ENCODE measurements at places on chromosomes 5 and 9. TPM values are rescaled to one million over a fixed set of nuclear protein-coding genes. Genes with fewer than 3 reads are reported as not detected.

The ACER2 gene
- 2.9 TPM for total RNA-seq

The CCDC192 gene
- total RNA-seq = not detected

The SPATA6L gene
- total RNA-seq = 1.0 TPM

The RPL7A gene
- total RNA-seq = 1,843 TPM

The FOXD4L5 gene
- total RNA-seq = 0.19 TPM

The ANGPTL2 gene
- not detected for total RNA-seq

The SPATA31C1 gene
- not detected for total RNA-seq

The SLC6A19 gene
- not detected for total RNA-seq

The OTULINL gene
- 67.7 TPM for total RNA-seq

GRCh38 chr5:107576155-107576554 is 94.6 kb downstream of the EFNA5 start:
- DNase-seq = no peak

DNA sequence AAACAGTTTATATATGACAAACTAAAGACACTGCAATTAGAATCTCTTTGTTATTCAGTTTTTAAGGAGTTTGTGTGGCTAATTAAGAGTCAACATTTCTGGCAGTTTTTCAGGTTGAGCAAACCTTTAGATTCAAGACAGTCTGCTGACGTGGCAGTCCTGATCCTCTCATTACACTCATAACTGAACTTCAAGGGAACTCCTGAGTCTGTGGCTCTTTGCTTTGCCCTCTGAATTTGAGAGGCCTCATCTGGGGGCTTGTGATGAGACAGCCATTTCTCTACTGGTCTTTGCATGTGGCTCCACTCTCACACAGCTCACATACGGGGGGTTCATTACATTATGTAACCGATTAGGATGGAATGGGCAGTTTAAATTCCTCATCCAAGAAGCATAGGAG is 182.9 kb upstream of the MEF2C start:
- DNase-seq = no peak

GRCh38 chr9:17082343-17083064 is 52.3 kb upstream of the CNTLN start:
- no peak for DNase-seq

DNA sequence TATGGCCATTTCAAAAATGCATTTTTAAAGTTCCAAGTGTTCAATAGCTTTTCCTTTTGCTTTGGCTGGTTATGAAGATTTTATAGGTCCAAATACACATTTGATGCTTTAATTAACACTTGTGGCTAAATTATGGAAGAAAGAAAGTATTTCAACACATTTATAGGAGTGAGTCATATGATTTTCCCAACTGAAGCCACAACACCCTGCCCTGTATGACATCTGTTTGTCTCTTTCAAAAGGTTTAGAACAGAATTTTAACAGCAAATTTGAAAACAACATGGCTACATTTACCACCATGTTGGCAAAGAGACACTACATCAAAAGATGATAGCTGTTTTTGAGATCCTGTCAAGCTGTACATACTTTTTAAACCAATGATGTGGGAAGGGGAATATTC is 99.4 kb downstream of the TMEM174 start:
- DNase-seq = no peak

GRCh38 chr9:103702572-103702971 is 391.5 kb upstream of the SMC2 start:
- no peak for DNase-seq

DNA sequence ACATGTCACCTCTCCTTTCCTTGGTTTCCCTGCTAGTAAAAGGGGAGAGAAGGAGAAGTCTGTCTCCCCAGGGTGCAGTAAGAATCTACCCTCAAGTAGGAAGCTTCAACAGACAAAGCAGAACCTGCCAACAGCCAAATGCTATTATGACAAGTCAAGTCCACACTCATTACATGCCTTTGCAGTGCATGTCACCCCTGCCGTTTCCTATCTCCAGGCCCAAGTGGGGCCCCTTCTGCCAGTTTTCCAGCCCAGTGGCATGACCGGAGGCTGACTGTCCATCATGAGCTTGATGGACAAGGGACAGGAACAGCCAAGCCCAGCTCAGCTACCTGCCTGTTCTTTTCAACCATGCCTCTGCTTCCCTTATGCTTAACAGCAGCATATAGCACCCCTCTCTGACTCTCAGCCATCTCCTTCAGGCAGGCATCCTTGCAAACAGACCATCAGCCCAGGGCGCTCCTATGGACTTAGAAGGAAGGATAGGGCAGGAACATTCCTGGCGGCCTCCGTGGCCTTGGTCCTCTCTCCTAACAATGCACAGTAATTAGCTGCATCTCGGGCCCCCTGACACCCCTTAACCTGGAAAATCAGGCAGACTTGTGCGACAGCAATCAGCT is 107.2 kb upstream of the RAD23B start:
- no peak for DNase-seq

DNA sequence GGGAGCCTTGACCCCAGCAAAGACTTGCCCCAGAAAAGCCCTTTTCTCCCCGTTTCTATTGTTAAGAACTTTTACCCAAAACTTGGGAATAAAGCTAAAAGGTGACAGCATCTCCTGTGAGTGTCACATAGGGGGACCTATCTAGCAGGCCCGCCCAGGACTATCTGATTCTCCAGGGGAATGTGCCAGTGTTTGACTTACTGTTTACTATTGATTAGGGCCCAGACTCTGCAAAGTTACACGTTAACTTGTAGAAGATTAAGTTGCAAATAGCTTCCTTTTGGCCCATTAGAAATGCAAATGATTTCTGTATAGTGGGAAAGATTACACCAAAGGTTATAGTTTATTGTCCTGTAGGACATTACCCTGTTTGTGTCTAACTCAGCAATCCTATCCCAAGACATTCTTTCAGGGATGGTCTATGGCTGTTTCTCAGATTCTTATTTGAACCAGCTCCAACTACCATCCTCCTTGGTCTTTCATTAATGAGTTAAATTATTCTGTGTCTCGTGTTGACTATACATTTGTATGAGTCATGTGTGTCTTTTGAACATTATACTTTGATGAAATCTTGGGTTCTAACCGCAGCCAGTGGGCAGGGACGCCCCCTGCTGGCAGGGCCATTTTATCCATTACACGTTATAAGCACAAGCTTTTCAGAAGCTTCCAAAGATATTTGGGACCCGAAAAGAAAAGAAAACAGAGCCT is 60.7 kb downstream of the HRH2 start:
- DNase-seq = peak; percentile 67

- no peak for DNase-seq
Observed at GRCh38 chr9:107222020-107222522, 61.0 kb upstream of the RAD23B start.

GRCh38 chr5:9625286-9625685 is 4.9 kb downstream of the TAS2R1 start:
- no peak for DNase-seq

- DNase-seq = no peak
Observed at GRCh38 chr5:138468133-138468965, 3.1 kb downstream of the EGR1 start.

GRCh38 chr5:16505140-16505891 is 39.7 kb upstream of the ZNF622 start:
- no peak for DNase-seq

GRCh38 chr5:14869668-14870164 is 1.9 kb downstream of the ANKH start:
- no peak for DNase-seq

DNA sequence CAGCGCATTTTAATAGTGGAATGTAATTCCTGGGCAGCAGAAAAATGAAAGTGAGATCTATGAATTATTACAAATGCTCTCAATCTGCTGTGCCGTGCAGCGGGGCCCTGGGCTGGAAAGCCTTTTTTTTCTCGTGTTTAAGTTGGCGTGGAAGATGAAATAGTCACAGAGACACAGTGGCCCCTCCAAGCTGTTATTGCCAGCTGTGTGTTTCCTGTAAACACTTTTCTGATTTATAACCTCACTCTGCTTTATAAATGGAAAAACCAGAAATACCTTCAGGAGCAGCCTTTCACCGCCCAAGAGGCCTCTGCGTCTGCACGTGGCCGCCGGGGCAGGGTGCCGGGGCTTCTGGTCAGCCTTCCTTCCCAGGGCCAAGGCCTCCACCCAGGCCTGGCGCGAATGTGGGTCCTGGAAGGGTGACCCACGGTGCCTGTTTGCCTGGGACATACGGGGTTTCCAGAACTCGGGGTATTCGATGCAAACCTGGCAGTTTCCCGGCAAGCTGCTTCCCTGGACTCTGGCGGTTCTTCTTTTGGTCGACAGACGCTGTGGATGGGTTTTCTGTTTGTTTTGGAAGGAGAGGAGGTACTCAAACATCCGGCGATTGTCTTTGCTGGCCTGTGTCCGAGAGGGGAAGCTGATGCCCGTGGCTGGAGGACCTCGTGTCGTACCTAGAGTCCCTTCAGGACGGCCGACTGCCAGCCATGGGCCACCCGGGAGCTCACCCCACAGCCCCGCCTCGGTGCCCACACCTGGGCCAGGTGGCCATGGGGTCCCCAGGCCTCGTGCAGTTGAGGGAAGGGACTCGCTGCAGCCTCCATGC is 256.7 kb downstream of the PARP8 start:
- DNase-seq = no peak

DNA sequence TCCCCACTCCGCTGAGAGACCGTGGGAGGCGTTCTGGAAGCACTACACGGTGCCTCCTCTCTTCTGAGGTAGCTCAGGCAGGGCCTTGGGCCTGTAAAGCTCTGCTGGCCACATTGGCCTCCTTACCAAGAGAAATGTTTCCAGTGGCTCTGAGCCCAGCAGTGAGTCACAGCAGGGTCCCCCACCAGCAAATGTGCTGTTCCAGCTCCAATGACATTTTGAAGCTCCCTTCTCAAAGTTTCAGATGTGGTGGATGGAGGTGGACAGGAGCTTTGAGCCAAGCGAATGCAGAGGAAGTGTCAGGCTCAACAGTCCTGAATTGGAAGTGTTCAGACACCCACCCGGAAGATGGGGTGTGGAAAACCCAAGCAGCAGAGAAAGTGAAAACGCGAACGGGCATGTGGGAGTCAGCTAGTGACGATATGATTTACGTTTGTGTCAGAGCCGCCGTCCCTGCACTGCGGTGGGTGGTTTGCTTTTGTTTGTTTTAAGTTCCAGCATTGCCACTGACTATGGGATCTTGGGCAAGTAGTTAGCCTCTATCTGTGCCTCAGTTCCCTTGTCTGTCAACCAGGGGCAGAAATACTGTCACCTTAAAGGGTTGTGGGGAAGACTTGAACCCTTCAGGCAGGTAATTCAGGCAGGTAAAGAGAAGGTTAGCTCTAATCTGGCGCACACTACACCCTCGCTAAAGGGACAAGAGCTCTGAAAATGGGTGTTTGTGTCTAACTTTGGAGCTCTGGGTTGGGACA is 38.2 kb downstream of the C5orf15 start:
- DNase-seq = peak; percentile 56

GRCh38 chr5:77775790-77776553 is at the start of gene TBCA:
TBCA (minus strand) TSS chr5:77776339; CDS start chr5:77776257, 82 bp downstream.
- DNase-seq = peak; percentile 97

GRCh38 chr9:4090491-4090890 is 209.4 kb downstream of the GLIS3 start:
- no peak for DNase-seq

- no peak for DNase-seq
Observed at GRCh38 chr5:32542216-32543059, 42.9 kb upstream of the SUB1 start.

DNA sequence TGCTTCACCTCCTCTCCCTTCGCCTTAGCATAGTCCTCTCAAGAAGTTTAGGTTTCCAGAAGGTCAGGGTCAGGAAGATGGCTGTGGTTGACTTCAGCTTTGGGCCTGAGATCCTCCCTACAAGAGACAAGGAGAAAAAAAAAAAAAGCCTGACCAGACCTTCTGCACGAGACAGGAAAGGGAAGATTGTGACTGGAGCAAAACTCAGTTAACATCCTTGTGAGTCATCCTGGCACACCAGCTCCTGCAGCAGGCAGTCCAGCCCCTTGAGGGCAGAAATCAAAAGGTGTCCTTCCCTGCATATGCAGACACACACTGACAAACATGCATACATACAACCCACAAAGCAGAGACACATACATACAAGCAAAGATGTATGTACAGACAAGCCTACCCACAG is 18.0 kb upstream of the ENHO start:
- DNase-seq = no peak

- no peak for DNase-seq
Observed at GRCh38 chr5:144659634-144660227, 489.1 kb downstream of the KCTD16 start.

- no peak for DNase-seq
Observed at GRCh38 chr5:5387777-5388176, 34.7 kb upstream of the ICE1 start.

DNA sequence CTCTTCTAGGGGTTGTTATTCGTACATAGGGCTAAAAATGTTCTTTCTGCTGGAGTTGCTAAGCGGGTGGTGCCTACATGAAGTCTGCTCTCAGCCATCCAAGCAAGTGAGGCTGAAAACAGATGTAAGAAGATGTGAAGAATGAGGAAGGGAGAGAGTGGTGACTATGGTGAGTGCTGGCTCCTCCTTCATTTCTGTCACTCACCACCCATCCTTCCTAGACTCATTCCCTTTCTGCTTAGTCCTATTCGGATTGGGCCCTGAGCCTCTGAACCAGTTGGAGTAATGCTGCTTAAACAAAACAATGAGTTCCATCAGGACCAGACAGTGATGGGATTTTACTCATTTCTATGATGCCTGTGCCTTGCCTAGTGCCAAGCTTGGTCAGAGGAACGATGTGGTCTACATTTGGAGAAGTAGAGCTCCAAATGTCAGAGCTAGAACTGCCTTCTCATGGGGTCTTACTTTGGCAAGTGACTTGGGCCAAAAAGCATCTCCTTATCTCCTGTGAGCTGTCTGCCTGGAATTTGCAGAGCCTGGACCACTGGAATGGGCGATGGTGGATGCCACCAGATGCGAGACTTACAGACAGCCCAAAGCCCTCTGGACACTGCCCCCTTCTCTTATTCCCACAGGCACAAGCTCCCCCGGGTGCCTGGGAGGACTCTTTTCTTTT is 192.9 kb downstream of the FBXL7 start:
- no peak for DNase-seq

DNA sequence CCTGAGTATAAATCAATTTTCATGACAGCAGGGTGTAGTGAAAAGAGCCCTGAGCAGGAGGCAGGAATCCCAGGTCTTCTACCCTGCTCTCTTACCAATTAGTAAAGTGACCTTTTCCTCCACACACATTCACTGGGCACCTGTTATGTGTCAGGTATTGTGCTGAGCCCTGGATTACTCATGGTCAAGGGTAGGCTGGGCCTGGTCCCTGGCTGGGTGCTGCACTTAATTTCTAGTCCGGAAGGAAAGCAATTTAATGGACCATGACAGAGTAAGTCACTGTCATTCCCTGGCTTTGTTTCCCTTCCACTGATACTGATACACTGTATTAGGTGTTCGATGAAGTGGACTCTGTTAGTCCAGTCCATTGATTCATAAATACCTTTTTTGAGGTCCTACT is 29.1 kb upstream of the BRINP1 start:
- DNase-seq = no peak

- no peak for DNase-seq
Observed at GRCh38 chr5:132334812-132335211, 34.7 kb upstream of the SLC22A5 start.

DNA sequence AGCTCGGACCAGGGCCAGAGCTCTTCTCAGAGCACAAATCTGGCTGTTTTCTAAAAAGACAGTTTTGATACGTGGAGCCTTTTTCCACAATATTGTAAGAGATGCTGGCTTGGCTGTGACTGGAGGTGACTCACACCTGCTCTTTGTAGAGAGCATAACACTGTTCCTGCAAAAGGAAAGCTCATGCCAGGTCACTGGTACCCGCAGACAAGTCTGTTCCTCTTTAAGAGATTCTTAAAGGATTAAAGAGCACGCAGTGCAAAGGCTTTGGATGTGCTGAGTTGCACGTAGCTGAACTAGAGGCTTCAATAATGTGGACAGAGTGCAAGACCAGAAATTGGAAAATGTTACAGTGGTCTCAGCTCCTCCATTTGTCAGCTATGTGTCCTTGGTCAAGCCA is 19.0 kb downstream of the ACTL7B start:
- DNase-seq = no peak

GRCh38 chr9:15404171-15404570 is 18.5 kb upstream of the SNAPC3 start:
- no peak for DNase-seq

All from activated naive CD8-positive, alpha-beta T cell treated with anti-CD3 and anti-CD28 coated beads, Interleukin-2, amount 10 ng/mL, durations not matched to agents 7 days and 5 days (primary cell).